Stimulated activated CD4-positive, alpha-beta T cell treated with anti-CD3 and anti-CD28 coated beads, Interleukin-1b, Interleukin-23, amount 100 ng/mL, for 24 hours (primary cell): ENCODE measurements at places on chromosomes 6 and 20.

GRCh38 chr6:111444794-111445193 lies 38.2 kb downstream of the REV3L start:
- no peak for DNase-seq

- DNase-seq: no peak
Observed at GRCh38 chr6:110826236-110827129, 11.2 kb upstream of the CDK19 start.

GRCh38 chr20:24289737-24290481 lies 179.5 kb upstream of the SYNDIG1 start:
- no peak for DNase-seq

DNA sequence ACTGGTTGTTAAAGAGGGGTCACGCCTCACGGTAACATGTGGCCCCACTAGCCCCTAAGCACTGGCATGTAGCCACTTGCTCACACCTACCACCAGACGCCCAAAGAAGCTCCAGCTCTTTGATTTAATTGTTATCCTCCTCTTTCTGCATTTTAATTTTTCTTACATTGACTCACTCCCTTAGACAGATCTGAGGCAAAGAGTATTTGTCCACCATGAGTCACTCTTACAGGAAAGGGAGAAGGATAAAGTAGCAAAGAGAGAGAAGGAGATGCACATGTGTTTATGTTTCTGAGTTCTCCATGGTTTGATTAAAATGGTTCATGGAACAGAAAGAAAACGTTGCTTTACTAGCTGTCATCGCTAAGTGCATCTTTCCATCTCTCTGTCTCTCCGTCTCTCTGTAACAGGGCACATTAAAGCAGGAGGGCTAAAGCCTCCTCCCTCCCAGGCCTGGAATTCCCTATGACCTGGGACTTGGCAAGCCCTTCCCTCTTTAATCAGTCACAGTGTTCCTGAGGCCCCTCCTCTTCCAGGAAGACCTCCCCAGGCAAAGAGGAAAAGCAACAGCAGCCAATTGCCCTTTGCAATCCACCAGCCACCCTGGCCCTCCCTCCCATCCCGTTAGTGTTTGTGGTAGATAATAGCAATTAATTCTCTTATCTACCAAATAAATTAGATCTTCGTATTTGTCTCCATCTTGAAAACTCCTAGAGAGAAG lies 112.8 kb upstream of the TSHZ2 start:
- no peak for DNase-seq

- no peak for DNase-seq
Observed at GRCh38 chr20:23103284-23104018, 17.3 kb upstream of the CD93 start.

DNA sequence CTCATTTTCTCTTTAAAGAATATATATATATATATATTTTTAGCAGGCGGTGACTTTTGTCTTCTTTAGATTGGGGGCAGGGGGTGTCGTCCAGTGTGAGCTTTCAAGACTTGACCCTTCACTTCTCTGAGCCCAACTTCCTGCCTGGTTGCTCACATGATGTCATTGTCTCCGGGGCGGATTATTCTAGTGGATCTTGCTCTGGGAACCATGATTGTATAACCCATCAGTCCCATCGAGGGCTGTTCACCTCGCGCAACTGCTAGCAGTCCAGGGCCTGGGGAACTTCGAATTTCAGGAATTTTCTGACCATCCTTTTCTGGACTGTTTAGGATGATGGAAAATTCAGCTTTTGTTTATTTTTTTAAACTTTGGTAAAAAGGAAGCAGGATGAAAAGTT lies 1.0 kb downstream of the IGF2R start:
- no peak for DNase-seq

GRCh38 chr6:39428152-39428551 lies 105.7 kb upstream of the KCNK16 start:
- no peak for DNase-seq
